ENCODE measurements at places on chromosomes 3 and 15.

DNA sequence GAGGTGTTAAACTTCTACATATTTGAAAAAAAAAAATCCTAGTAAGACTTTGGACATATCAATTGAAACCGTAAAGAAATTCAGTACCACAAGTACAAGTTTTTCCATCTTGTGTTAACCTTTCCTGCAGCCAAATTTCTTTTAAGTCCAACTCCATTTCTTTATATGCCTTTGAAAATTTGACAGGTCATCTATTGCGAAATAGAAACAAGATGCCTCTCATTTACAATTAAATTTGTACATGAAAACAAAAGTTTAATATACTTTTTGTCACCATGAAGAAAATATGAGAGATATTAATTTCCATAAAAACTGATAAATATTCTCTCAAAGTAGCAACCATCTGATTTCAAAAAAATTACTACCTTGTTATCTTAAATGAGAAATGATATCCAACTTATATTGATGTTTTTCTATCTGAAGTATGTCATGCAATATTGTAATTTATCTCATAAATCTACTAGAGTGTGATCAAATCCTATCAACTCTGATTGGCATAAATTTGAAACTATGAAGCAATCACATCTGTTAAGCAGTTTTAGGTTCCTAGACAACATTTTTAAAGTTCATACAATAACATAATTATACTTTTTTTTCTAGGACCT is 68.2 kb downstream of the TBC1D5 start:
- no peak for DNase-seq

GRCh38 chr15:52193321-52193720 is 2.1 kb upstream of the GNB5 start:
- DNase-seq, result no peak

DNA sequence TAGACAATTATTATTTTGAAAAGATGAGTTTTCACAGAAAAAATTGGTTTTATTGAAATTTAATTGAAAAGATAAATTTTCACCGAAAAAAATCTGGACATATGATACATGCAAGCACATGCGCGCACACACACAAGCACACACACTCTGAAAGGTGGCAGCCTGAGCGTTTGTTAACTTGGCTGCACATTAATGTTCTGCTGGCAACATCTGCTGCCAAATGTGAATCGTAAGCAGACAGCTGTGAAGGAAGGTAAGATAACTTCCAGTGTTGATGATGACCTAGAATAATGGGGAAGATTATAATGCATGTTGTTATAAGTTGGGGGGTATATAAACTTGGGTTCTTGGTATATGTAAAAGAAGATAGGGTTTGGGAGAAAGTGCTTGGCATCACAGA is 18.4 kb upstream of the CMTM7 start:
- DNase-seq, result no peak

DNA sequence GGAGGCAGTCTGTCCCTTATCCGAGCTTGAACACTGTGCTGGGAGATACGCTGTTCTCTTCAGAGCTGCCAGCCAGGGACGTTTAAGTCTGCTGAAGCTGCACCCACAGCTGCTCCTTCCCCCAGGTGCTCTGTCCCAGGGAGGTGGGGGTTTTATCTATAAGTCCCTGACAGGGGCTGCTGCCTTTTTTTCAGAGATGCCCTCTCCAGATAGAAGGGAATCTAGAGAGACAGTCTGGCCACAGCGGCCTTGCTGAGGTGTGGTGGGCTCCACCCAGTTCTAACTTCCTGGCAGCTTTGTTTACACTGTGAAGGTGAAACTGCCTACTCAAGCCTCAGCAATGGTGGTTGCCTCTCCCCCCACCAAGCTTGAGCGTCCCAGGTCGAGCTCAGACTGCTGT is 319.9 kb upstream of the GRM7 start:
- no peak for DNase-seq

GRCh38 chr3:193086681-193087080 is 154.3 kb upstream of the PLAAT1 start:
- no peak for DNase-seq

DNA sequence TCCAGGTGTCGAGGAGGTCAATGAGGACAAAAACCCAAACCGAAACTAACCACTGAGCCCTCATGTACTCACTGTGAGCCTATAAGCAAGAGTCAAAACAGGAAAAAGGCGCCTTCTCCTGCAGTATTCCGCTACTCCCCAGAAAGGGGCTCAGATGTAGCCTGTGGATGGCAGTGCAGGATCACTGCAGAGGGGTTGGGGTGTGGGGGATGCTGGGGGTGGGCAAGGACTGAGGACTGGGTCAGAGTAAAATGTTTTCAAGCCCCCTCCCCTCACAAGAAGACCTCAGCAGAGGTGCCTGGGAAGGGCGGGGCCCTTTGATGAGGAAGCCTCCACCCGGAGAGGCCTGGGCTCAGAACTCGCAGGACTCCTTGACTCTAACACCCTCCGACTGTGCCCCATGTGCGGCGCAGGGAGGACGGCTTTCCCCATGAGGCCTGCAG is 170.1 kb downstream of the OSBPL10 start:
- DNase-seq, result no peak

GRCh38 chr3:84109911-84110310 is 848.9 kb upstream of the CADM2 start:
- no peak for DNase-seq

DNA sequence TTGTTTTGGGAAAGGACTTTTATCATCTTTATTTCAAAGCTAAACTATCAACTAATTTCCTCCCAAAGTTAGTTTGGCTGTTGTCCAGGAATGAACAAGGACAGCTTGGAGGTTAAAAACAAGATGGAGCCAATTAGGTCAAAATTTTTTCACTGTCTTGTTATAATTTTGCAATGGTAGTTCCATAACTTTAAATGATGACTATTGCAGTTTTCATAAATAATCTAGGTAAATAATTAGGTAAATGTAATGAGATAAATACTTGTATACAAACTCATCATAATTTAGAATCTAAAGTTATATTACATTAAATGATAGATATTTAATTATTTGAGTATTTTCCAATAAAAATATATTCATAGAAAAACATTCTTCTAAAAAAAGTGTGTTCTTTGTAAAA is 68.3 kb upstream of the DAZL start:
- DNase-seq, result no peak

DNA sequence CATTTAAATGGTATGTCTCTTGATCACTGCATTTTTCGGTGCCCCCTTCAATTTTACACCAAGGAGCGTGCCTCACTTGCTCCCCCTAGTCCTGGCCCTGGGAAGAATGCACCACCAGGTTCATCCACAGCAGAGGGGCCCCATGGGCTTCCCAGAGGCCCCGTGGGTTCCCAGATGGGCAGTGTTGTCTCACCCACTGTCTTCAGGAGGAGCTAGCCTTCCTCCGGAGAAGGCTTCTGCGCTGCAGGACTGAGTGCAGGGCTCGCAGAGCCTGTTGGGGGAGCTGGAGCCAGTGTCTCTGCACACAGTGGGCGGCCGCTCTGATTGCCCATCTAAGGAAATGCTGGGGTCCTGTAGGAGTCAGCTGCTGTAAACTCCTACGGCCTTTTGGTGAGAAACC is 45.9 kb downstream of the POLR2M start:
- DNase-seq, result no peak

Measured in stimulated activated CD4-positive, alpha-beta T cell treated with anti-CD3 and anti-CD28 coated beads, Interleukin-4, amount 100 ng/mL, for 4 hours (primary cell).